ENCODE measurements at places on chromosomes 6 and 20.

GRCh38 chr20:19120569-19120968, 91.9 kb upstream of the SLC24A3 start:
- DNase-seq = no peak

DNA sequence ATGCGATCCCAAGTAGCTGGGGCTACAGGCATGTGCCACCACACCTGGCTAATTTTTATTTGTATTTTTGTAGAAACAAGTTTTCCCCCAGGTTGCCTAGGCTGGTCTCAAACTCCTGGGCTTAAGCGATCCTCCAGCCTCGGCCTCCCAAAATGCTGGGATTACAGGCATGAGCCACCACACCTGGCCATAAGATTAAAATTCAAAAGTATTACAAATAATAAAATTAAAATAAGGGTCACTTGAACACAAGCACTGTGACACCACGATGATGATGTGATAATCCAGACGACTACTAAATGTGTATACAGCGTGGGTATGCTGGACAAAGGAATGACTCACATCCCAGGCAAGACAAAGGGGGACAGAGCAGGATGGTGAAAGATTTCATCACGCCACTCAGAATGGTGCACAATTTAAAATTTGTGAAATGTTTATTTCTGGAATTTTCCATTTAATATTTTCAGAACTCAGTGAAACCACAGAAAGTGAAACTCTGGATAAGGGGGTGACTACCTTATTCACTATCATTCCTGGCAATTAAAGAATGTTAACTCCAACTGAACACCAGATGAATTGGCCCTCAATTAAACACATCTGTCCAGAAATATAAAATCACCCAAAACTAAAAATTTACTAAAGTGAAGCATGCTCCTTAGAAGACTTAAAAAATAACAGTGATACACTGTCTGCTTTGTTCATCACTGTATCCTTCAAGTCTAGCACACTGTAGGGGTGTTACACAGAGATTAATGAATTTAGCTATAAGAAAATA, 13.1 kb downstream of the B4GALT5 start:
- DNase-seq = peak; percentile 96

- DNase-seq = no peak
These were observed 28.7 kb downstream of the COL11A2 start for GRCh38 chr6:33163540-33163939.

DNA sequence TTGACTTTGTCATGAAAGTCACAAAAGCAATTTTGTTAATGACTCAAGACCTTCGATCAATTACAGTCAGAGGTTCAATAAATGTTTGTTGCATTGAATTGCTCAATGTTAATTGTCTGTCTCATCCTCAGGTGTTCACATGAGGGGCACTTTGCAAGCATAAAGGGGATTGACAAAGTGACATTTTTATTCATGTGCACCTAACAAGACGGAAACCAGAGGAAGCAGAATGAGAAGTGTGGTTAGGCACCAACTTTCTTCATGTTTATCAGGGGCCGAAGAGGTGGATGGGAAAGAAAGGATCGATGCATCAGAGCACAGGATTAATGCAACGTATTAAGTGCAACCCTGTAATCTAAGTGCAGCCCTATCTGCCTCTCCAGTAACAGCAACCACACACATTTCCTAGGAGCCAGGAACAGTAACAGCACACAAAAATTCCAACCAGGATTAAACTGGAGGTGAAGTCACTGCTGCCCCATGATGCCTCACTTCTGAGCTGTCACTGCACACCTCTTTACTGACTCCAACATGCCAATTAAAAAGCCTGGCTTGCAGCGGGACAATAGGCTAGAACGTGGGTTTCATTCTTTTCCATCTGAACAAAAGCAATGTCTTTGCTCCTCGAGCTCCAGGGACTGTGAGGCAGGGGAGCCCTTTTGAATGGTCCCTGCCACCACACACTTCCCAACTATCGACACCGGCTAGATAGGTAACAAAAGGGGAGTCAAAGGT, 262.7 kb downstream of the CD83 start:
- DNase-seq = no peak

DNA sequence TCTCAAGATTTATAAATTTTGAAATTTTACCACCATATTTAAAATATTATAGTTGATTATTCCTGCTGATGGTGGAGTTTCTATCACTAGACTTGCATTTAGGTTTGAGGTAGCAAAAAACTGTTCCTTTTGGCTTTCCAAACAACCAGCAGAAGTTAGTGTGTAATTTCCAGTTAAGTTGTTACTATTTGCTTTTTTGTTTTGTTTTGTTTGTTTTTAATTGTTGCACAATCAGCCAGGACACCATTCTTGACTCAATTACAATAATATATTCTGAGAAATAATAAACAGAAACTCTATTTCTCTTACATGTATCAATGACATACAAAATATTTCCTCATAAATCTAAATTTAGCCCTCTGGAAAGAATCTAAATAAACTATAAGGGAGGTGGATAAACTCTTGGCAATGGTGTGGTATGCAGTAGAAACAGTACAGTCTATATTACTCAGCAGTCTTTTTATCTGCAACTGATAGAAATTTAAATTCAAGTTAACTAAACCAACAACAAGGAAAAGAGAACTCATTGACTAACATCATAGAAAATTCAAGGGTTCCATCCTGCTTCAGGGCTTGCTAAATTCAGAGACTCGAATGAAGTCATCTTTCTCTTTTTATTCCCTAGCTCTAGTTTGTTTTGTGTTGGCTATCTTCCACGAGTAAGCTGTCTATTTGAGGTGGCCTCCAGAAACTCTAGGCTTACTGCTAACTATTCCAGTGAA, 19.4 kb upstream of the COL19A1 start:
- DNase-seq = no peak

DNA sequence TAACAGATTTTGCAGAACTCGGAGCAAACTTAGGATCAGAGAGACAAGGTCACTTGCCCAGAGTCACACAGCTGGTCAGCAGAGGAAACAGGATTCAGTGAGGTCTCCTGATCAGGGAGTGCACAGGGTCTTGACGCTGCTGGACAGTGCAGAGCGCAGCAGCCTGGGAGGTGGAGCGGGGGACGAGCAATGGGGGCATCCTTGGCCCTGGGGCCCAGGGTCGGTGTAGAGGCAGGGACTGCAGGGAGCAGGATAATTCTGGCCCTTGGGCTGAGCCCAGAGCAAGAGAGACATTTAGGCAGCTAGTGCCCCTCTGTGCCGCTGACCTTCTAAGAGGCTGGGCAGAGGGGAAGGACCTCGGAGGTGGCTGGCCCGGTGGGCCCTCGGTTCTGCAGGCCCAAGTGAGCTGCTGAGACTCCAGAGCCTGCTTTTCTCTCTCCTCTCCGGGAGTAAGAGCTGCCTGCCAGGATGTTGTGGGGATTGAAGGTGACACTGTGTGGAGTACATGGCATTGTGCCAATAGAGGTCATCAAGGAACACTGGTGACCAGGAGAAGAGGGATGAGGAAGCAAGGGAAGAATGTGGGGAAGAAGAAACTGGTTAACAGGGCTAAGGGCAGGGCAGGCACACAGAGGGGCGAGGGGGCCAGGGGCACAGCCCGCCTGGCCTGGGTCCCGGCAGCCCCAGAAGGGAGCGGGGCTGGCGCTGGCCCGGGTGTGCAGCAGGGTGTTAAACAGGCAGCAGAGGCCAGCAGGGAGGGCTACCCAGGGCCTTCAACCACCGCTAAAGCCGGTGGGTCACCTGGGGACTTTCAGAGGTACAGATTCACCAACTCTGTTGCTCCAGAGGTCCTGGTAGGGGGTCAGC, 122.0 kb downstream of the AGPAT4 start:
- DNase-seq = no peak

- DNase-seq = no peak
These were observed 130.4 kb upstream of the QKI start for GRCh38 chr6:163284151-163284550.

DNA sequence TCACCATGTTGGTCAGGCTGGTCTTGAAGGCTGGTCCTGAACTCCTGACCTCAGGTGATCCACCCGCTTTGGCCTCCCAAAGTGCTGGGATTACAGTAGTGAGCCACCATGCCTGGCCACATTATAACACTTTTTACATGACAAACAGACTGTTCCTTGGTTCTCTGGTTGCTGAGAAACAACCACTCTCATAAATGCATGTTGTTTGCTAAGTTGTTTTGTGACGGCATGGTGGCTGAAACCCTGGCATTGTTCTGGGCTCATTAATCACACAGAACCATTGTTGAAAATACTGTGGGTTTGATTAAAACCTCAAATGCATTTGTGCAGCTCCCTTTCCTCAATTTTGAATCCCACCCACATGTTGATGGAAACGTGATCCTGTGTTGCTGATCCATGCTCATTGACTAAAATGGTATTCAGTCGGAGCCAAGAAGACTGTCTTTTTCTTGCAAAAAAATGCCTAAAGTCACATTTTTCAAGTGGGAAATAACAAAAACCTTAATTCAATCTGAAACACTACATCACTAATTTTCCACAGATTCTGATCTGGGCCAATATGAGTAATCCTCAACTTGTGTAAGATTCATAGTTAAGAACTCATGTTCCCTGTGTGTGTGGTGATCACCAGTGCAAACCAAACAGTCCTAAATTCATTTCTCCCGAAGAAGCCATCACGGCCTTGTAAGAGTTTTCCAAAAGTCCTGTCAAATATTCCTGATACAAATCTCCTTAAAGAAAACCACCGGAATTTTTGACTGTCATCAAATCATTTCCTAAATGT, 132.8 kb downstream of the FNDC1 start:
- DNase-seq = no peak

All from HS-5 (cell line).